GM06990 (cell line): ENCODE measurements at places on chromosomes 3 and 15.

- DNase-seq, result no peak
These were observed 20.9 kb downstream of the RAD54L2 start for GRCh38 chr3:51559411-51559888.

DNA sequence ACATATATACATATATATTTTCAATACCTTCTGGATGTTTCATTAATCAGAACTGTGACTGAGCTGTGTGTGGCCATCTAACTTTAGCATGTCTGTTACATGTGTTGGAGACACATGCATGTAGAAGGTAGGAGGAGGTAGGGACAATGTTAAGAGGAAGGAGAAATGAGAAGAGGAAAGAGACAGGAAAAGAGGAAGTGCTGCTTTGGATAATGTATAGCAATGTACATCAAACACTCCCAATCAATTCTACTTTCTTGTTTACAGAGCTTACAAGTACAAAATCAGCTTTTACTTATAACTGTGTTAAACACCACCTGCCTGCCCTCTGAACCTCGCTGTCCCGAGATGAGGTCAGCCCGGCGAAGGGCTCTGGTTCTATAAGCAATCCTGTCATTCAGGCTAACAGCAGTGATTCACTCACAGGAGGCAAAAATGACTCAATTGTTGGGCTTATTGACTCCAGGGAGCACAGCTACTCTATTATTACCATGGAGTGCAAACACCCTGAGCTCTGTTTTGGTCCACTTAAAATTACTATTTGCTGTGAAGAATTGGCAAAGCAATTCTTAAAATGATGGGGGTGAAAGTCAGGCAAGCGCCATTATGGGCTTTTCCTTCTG lies 188.9 kb downstream of the MEIS2 start:
- peak; percentile 9 for DNase-seq

- DNase-seq, result no peak
These were observed 2.6 kb downstream of the CD276 start for GRCh38 chr15:73686781-73687256.

- no peak for DNase-seq
These were observed 373.8 kb upstream of the PROK2 start for GRCh38 chr3:72158639-72159326.

- no peak for DNase-seq
These were observed 3.0 kb downstream of the VEPH1 start for GRCh38 chr3:157500232-157500631.

- no peak for DNase-seq
These were observed 660.1 kb upstream of the CFAP20DC start for GRCh38 chr3:59709702-59710553.

GRCh38 chr15:75982468-75982867 lies 29.8 kb downstream of the NRG4 start:
- DNase-seq, result no peak

GRCh38 chr3:146380046-146380445 lies 89.3 kb downstream of the PLSCR2 start:
- DNase-seq, result no peak

GRCh38 chr3:155791190-155791589 lies 14.9 kb downstream of the C3orf33 start:
- DNase-seq, result no peak

DNA sequence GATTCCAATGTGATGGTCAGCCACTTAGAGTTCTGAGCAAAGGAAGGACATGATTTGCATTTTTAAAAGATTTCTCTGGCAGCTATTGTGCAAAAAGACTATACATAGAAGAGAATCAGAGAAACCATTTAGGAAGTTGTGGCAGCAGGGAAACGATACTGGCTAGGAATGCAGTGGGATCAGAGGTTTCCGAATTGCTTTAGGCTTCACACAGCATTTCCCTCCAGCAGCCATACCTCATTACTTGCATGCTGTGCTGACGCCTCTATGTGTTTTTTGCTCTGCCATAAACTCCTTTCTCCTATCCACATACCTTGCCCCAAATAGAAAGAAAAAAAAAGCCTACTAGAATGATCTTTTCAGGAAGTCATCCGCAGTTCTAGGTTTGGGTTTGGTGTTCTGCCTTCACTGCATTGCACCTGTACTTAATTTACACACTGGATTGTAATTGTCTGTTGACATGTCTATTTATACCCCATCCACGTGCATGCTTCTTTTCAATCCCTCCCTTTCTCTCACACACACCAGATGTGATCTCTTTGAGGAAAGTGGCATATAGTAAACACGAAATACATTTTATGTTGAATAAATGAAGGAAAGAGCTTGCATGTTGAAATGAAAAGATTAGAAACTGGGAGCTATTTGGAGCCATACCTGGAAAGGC lies 860.3 kb upstream of the SEMA6D start:
- DNase-seq, result no peak

- no peak for DNase-seq
These were observed 169.0 kb upstream of the BCL6 start for GRCh38 chr3:187914231-187914630.

- no peak for DNase-seq
These were observed 30.5 kb downstream of the SLC7A14 start for GRCh38 chr3:170555329-170555728.

DNA sequence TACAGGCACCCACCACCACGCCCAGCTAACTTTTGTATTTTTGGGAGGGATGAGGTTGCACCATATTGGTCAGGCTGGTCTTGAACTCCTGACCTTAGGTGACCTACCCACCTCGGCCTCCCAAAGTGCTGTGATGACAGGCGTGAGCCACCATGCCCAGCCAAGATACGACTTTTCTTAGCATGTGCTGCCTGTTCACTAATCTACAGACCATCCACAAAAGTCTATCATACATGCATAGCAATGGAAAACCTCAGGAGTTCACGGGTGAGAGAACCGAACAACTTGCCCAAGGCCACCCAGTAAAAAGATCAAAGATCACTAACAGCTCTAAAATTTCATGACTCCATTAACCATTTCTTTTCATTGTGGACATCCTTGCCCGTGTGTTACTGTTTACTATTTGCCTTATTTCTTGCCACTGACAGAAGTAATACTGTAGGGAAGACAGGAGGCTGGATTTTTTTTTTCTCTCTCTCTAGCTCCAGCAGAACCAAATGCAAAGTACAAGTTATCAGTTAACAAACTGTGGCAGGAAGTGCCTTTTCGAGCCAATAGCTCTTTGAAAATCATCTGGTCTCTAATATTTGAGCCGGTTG lies 92.3 kb downstream of the FOXP1 start:
- no peak for DNase-seq

DNA sequence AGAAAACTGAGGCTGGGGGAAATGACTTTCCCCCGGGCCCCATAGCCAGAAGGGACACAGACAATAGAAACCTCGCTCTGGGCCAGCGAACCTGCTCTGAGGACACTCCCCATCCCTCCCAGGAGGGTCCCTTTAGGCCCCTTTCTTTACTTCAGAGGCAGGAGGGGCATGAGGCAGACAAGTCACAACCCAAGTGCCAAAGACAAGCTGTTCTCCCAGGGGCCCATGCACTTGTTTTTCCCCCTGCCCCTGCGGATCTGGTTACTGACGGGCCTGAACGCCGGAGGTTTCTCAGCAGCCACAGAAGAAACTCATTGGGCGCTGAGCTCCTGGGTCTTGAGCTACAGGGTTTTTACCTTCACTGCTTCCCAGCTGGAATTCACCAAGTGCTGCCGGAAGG lies 9.8 kb downstream of the PGPEP1L start:
- DNase-seq, result no peak

DNA sequence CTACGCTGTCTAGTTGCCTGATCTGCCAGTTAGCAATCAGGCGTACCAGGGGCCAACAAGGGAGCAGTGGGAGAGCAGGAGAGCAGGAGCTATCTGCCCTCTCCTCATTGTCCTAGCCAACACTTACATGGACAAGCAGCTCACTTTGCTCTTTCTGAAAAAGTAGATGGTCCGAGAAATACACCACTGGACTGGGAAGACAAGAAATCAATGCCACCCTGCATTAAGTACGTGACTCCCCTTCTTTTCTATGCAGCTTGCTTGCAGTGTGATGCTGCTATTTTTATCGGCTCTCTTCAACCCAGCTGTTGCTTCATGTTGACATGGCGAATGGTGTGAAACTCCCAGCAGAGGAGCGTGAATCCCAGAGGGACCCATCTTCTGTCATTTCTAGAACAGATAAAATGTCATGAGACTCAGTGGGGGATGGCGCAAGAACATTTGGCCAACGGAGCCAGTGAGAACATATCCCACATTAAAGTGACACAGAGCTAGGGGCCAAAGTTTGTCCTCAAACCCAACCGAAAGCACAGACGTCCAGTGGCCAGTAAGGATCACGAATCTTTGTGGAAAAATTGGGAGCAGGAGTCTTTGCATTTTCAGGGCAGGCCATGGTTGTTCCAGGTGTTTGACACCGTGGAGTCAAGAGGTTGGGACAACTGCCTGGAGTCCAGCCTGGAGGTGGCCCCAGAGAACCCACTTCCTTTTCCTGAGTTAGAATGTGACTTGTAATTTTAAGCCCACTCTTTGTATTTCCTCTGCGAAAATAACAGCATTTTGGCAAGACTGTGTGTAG lies 53.7 kb upstream of the MEF2A start:
- peak; percentile 86 for DNase-seq

- DNase-seq, result no peak
These were observed 41.8 kb downstream of the ITGB5 start for GRCh38 chr3:124845406-124845805.

DNA sequence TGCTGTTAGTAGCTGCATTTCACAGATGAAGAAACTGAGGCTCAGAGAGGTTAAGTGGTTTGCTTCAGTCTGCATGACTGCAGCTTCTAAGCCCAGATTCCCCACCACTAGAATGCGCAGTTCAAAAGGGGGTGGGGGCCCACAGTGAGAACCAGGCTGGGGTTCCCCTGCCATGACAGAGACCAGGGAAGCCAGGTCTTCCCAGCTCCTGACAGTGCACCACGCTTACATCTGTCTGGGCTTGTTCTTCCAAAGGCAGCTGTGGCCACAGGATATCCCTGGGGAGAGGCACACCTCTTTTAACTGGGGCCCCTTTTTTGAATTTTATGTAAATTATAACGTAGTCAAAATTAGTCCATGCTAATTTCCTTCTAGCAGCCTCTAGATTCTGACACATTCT lies 5.3 kb downstream of the PLEKHO2 start:
- DNase-seq, result no peak

DNA sequence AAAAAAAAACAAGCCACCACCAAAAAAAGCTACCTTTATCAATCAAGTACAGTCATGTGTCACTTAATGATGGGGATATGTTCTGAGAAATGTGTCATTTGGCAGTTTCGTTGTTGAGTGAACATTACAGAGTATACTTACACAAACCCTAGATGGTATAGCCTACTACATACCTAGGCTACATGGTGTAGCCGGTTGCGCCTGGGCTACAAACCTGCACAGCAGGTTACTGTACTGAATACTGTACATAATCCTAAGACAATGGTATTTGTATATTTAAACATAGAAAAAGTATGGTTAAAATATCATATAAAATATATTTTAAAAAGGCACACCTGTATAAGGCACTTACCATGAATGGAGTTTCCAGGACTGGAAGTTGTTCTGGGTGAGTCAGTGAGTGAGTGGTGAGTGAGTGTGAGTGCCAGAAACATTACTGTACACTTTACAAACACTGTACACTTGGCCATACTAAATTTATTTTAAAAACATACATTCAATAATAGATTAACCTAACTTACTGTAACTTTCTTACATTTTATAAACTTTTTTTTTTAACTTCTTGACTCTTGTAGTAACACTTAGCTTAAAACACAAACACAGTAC lies 25.9 kb upstream of the JMJD7 start:
- DNase-seq, result no peak

DNA sequence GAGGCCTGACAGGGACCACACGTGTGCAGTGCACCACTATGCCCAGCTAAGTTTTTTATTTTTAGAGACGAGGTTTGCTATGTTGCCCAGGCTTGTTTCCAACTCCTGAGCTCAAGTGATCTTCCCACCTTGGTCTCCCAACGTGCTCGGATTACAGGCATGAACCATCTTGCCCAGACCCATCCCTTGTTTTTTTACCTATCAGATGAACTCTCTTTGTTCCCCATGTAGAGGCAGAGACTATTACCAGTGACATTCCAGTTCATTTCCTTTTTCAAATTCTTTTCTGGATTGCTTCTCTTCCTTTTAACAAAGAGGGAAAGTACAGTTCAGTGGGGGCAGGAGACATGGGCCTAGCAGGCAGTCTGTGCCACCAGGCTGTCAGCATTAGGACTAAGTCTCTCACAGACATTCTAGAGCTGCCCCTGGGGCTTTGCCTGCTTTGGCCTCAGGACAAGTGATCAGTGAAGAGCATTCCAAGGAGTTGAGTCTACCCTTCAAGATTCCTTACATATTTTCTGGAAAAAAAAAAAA lies 103.5 kb upstream of the SLC7A14 start:
- no peak for DNase-seq

- no peak for DNase-seq
These were observed 7.3 kb downstream of the FYCO1 start for GRCh38 chr3:45988362-45988761.

DNA sequence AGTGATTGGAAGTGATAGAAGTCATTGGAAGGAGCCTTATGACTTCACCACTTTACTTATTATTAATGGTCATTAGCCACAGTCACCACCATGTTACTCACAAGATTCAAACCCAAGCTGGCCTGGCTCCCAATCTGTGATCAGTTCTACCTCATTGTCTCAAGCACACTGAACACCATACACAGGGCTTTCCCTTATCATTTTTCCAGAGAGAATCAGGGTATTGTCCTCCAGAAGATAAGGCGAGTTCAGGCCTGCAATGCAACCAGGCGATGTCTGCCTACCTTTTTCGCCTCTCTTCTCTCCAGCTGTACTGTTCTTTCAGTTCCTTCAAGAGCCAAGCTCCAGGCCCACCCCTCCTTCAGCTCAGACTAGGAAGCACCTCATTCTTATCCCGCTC lies 24.9 kb downstream of the EMC7 start:
- DNase-seq, result no peak

- no peak for DNase-seq
These were observed 311.5 kb upstream of the DCBLD2 start for GRCh38 chr3:99212969-99213368.

DNA sequence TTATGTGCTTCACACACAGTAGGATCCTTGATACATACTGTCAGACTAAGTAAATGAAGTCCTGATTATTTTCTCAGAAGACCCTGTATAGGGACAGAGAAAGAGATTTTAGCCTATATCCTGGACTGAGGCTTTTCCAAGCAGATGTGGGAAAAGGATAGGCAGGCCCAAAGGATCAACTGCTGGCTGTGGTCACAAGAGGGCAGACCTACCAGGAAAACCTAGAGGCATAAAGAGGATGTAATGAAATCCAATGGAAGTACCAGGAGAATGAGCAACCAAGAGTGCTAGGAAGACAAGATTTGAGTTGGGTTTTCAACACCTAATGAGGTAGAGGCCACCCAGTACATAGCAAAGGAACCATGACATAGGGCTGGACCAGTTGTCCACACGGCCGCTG lies 23.1 kb downstream of the DCLK3 start:
- DNase-seq, result no peak

GRCh38 chr3:170222647-170223541 lies 670 bp downstream of the PRKCI start:
- DNase-seq, result no peak

GRCh38 chr3:162171970-162172369 lies 675.4 kb downstream of the OTOL1 start:
- no peak for DNase-seq

DNA sequence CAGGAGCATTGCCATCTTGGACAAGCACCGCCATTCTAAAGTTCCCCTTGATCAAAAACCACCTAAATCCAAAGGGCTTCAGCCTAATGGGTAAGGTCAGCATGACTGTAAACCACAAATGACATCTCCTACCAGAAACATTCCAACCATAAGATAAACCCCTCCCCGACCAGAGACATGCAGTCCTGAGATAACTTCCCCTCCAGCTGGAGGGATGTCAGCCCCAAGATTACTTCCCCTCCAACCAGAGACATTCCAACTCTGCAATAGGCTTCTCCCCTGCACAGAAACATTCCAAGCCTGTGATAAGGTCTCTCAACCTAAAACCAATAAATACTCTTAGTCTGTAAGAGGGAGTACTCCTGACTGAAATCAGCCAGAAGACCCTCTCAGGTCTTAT lies 62.7 kb upstream of the DNAJC19 start:
- no peak for DNase-seq
